M059J (cell line): ENCODE measurements at places on chromosomes 12 and 14. TPM values are rescaled to one million over a fixed set of nuclear protein-coding genes. Genes with fewer than 3 reads are reported as not detected.

Gene BCL7A
- total RNA-seq, result 3.9 and 4.0 TPM in 2 replicates

DNA sequence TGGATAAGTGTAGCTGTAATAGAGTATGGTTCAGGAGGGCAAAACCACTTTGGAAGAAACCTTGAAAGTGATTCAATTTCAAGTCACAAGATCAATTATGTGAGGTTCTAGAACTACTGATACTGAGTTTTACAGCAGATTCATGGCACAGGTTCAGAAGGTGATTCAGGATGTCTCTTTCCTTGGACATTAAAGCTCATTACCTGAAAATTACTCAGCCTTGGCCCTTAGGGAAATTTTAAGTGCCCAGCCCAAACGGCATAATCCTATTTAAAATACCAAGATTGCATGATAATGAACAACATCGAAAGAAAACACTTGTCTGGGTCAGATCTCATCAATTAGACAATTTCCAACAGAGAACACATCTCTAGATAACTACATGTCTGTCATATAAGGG lies 70.2 kb upstream of the SLC38A2 start:
- DNase-seq, result peak; percentile 66

Gene TAS2R20
- total RNA-seq, result 0.07 TPM in 1 of 2 replicates, not detected in the other

- no peak for DNase-seq
Measured at GRCh38 chr12:40011775-40012129, 94.1 kb downstream of the SLC2A13 start.

Gene DCN
- 16.3 and 16.5 TPM in 2 replicates for total RNA-seq

- DNase-seq, result no peak
Measured at GRCh38 chr14:87629788-87630187, 363.2 kb downstream of the GALC start.

DNA sequence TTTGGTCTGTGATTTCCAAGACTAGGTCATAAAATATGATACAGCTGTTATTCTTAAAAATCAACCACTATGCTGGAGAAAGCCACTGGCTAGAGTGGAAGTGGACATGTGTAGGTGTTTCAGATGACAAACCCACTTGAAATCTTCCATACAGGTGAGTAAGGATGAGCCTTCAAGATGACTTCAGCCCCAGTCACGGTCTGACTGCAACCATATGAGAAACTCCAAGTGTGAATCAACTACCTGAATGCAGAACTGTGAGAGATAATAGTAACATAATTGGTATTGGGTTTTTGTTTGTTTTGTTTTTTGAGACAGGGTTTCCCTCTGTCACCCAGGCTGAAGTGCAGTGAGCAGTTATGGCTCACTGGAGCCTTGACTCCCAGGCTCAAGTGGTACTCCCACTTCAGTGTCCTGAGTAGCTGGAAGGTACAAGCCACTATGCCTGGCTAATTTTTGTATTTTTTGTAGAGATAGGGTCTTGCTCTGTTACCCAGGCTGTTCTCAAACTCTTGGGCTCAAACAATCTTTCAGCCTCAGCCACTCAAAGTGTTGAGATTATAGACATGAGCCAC lies 273.3 kb upstream of the LRIG3 start:
- no peak for DNase-seq

Gene RIN3
- total RNA-seq, result 0.44 and 1.1 TPM in 2 replicates

Gene LPAR5
- total RNA-seq, result 0.27 TPM in 1 of 2 replicates, not detected in the other

- DNase-seq, result peak; percentile 80
Measured at GRCh38 chr12:124024263-124024678, 51.3 kb downstream of the ZNF664 start.

- no peak for DNase-seq
Measured at GRCh38 chr12:74170645-74171477, 366.8 kb upstream of the ATXN7L3B start.

DNA sequence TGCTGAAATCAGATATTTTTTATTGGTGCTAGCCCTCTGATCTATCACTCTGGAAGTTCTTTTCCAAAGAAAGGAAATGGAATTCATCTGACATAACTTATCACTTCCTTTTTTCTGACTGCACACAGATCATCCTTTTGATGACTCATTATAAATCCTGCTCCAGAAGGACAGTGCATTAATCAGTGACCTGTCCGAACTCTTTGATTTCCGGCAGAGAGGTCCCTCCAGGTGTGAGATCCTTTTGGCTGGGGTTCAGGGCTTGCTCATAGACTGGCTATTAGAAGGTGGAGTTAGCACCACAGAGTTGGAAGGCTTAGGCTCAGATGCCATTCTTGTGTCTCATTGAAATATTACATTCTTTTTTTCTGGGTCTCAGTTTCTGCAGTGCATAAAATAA lies 328.2 kb downstream of the ZFP36L1 start:
- DNase-seq, result peak; percentile 91

GRCh38 chr12:68772714-68773113 lies 26.7 kb downstream of the SLC35E3 start:
- no peak for DNase-seq

DNA sequence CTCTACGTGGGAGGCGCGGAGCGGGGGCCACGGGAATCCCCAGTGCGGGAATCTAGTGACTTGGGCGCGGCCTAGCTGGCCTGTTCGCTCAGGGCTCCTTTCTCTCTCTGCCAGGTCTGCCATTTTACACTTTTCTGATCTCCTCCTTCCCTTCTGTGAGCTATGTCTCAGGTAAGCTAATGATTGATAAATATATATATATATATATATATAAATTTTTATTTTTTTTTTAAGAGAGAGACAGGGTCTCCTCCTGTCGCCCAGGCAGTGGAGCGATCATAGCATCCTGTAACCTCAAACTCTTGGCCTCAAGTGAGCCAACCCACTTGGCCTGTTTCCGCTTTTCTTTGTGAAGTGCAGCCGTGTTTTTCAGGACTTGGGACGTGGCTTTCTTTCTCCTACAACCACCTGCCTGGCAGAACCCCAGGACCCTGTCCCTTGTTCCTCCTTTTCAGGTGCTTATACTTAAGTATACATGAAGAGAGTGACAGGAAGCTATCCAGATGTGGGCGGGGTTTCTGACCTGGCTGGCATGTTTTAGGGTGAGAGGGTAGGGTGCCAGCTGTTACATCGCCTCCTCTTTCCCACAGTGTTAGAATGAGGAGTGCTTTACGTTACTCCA lies 547 bp downstream of the ZNF140 start:
- DNase-seq, result no peak

Gene SLC10A1
- total RNA-seq, result not detected in 2 replicates

DNA sequence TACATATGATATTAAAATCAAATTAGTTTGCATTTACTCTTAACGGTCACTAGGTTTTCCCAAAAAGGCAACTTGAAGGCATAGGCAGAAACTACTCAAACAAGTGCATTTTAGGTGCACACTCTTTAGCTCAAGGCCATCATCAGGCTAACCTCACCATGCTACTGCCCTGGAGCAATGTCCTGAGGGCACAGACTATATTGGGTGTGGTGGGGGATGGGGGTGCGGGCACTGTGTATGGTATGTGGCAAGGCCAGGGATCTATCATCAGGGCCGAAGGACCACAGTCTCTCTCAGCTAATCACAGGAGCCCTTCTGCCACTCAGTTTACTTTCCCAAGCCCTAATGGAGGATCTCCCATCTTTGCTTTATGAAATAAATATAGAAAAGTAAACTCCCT lies 51.9 kb downstream of the SH2B3 start:
- DNase-seq, result no peak

Gene OR4E2
- total RNA-seq, result not detected in 2 replicates
